Lower lobe of right lung (tissue), 2 donors: ENCODE measurements at places on chromosomes 5 and 9. TPM values are rescaled to one million over a fixed set of nuclear protein-coding genes. Genes with fewer than 3 reads are reported as not detected.
A peak's percentile ranks its signal among the peaks of the same experiment; 100 is the strongest.

DNA sequence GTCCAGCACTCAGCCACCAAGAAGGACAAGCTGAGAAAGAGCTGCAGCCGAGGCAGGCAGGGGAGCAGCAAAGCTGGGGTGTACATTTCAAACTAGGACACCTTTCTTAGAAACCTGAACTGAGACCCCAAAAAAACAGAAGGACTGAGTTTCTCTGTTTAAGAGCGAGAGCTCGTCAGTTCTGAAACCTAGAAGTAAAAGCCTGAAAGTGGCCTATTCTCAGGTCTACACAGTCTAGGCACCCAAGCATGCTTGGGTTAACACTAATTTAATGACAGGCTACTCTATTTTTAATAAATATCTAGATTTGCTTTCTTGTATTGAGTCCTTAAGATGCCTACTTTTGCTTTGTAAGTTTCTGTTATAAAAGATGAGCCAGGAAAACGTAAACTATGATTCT is 49.0 kb upstream of the TLE4 start:
- DNase-seq = no peak

DNA sequence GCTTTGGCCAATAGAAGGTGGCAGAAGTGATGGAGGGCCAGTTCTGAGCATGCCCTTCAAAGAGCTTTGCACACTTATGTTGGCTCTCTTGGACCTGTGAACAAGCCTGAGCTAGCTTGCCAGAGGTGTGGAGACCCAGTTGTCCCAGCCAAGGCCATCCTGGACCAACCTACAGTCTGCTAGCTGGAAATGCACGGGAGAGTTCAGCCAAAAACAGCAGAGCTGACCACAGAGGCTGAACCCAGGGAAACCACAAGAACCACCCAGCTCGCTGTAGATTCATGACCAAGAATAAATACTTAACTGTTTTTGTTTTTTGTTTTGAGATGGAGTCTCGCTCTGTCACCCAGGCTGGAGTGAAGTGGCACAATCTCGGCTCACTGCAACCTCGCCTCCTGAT is 65.4 kb upstream of the HAND1 start:
- DNase-seq = no peak

DNA sequence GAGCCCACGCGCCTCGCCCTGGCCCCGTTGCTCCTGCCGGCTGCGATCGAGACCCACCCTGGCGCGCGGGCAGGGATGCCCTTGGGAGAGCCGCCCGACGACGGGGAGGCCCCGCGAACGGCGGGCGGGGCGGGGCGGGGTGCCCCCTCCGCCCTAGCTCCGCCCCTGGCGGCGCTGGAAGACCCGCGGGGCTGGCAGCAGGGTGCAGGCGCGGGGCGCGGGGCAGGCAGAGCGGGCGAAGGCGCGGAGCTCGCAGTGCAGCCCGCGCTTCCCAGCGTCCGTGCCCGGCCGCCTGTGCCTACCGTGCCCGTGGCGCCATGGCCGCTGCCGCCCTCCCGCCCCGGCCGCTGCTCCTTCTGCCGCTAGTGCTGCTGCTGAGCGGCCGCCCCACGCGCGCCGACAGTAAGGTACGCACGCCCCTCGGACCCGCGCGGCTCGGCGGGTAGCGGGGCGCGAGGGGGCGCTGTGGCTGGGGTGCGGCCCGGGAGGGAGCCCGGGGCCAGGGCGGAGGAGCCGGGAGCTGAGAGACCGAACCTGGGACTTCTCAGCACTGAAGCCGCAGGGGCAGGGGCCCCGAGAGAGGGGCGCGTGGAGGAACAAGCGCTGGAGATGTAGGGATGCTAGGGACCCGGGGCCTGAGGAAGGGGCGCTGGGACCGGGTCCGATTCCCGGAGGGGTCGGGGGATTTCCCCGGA is at the start of gene OLFML2A:
TSS of gene OLFML2A (plus strand) at position 180 of the 695 bp plus-strand sequence. CDS start at position 318, 138 bp downstream.
- DNase-seq = no peak

DNA sequence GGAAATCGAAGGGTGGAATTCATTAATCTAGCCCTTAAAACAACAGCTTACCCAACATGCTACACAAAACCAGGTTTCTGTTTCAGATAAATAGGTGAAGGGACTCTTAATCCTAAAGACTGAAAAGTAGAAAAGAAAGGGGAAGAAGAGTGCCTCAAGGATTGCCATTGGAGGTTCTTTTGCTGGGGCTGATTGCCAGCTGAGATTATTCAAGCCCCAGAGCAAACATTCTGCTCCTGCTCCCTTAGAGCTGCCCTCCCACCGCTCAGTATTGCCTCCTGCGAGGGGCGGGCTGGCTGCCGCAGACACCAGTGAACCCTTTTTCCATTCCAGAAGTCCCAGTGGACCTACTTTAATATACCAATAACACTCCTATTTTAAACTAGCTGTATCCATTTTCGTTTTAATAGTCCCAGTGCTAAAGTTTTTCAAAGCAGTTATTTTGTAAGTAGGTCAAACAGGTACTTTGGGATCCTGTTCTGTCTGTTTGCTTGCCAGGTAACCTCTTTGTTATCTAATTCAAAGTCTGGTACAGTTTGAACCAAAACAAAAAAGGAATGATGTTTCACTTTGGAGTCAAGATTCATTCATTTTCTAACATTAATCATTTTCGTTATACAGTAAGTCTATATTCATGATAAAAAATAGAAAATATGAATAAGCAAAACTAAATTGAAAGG is 38.6 kb downstream of the HMGCS1 start:
- no peak for DNase-seq

DNA sequence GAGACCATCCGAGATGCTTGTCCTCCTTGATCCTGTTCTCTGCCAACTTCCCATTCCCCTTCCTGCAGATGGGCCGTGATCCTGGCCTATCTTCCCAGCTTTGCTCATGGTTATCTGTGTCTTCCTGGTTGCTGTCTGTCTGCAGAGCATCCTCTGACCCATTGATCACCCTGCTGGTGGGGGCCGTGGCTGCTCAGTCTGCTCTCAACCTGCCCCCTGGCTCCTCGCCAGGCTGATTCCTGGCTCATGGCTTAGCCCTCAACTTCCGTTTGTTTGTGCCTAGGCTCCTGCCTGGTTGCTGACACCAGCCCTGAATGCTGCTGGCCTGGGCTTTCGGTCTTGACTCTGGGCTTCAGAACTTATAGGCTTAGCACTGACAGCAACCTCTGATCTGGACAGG is 67.1 kb upstream of the SMIM15 start:
- DNase-seq = no peak

DNA sequence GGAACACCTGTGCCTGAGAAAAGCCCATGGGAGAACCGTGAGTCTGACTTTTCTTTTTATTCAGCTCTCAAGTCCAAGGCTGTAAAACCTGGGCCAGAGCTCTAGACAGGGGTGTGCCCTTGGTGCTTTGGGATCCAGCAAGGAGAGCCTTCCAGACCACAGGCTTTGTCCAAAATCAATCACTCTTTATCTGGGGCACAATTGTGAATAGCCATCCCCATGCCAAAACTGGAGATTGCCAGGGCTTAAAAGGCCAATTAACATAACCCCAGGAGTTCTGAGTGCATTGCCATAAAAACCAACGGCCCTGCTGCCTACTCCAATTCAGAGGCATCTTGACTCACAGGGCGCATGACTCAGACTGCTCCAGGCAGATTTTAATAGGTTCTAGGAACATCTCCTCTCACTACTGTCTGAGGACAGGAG is 391.8 kb downstream of the ARHGEF28 start:
- DNase-seq = no peak

- DNase-seq = no peak
Observed at GRCh38 chr5:62722360-62722759, 143.7 kb downstream of the LRRC70 start.

GRCh38 chr9:136521537-136521936 is 24.3 kb downstream of the NOTCH1 start:
- DNase-seq = peak; percentile 89

- no peak for DNase-seq
Observed at GRCh38 chr5:146653560-146653959, 137.6 kb upstream of the GPR151 start.

GRCh38 chr5:53971131-53971530 is 339.2 kb downstream of the ARL15 start:
- DNase-seq = no peak

DNA sequence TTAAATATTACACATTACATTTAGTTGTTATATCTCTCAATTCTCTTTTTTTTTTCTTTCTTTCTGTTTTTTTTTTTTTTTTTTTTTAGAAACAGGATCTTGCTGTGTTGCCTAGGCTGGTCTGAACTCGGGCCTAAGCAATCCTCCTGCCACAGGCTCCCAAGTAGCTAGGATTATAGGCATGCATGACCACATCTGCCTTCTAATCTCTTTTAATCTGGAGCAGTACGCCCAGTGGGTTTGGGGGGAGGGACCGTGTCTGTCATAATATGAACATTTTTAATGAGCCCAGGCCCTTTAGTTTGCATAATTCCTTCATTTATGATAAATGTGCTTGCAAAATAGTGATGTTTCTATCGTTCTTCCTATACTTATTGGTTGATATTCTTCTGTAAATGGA is 10.3 kb downstream of the RHOBTB3 start:
- no peak for DNase-seq

- no peak for DNase-seq
Observed at GRCh38 chr5:78746021-78746770, 97.6 kb upstream of the LHFPL2 start.

DNA sequence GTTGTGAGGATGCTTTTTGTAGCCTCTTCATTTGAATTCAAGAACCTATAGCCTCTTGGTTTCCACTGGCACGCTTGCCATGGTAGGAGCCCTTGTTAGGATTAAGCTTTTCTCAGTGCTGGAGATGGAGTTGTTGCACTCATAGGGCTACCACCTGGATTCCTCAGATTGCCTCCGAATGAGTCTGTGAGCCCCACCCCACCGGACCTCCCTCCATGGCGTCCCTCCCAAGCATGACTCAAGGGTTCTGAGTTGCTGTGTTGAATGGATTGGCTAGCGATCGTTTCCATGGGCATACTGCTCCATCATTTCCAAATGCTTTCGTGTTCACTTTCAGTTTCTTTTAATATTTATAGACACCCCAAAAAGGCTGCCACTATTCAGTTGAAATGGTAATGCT is 69.9 kb downstream of the DAPK1 start:
- no peak for DNase-seq

DNA sequence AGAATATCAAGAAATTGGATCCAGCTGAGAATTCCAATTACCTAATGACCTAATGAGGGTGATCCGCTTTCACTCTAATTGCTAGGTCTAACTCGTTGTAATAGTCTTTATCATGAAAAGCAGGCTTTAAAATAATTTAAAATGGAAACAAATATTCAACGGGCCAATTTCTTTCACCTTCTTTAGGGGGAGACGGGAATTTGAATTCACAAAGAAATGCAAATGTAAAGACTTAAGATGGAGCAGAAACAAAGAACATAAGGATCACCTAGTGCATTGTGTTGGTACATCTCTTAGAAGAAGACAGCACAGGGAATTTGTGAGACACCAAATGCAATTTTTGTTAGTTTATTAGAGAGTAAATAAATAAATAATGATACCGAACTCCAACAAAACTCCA is 1.5 kb upstream of the KCNN2 start:
- no peak for DNase-seq

DNA sequence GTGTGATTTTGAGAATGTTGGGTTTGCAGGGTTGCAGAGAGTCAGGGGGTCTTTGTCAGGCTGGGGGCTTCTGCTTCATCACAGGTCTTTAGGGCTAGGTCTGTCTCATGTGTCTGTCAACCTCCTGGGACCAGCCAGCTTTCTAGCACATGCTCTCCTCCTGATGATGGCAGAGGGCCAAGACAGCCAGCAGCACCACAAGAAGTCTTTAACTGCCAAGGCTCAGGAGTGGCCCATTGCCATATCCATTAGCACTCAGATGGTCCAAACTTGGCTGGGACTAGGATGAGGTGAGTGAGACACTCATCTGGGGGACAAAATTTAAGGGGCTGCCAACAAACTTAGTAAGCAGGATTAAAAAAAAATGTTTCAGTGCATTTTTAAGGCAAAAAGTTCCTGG is 384.2 kb upstream of the CDH10 start:
- DNase-seq = no peak

The TENT4A gene
- 24.1 TPM for total RNA-seq

The DTWD2 gene
- 9.0 TPM for total RNA-seq

The FOXD4L6 gene
- not detected for total RNA-seq

The PRELID2 gene
- total RNA-seq = 10.2 TPM

The SLC6A3 gene
- total RNA-seq = 0.12 TPM

The TAF11L5 gene
- total RNA-seq = not detected

The TRIM52 gene
- 20.8 TPM for total RNA-seq
